NCI-H1694 (cell line): ENCODE measurements at places on chromosomes 13 and 19.
A peak's percentile ranks its signal among the peaks of the same experiment; 100 is the strongest.

- no peak for DNase-seq
Measured at GRCh38 chr13:23610966-23611491, 40.8 kb downstream of the TNFRSF19 start.

- no peak for DNase-seq
Measured at GRCh38 chr19:1747285-1748114, 5.8 kb upstream of the ONECUT3 start.

- DNase-seq: no peak
Measured at GRCh38 chr13:25143706-25144105, 28.4 kb downstream of the AMER2 start.

DNA sequence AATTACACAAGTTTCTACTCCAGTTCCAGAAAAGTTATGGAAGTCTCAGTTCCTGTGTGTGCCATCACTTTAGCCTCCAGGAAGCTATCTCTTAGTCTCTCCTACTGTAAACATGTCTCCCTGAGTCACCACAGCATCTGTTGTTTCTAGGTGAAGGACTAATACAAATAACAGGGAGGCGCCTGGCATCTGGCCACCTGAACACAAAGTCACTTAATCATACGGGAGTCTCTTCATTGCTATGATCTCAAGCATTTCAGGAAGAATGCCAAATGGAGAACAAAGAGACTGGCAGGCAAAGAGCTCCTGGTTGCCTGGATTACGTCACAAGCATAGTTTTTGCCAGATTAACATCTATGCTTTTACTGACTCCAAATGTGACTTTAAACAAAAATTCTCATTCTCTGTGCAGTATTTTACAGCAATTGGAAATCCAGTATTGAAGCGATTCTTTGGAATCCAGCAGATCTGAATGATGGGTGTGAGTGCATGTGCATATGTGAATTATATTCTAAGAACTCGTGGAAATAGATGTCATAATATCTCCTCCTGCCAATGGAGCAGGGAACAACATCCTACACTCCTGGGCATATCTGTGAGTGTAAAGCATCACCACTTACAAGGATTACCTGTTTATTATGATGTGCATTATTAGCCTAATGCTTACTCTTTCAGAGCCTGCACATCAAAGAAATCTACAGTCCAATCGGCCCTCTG, 572.8 kb downstream of the PCDH9 start:
- peak; percentile 94 for DNase-seq
